ENCODE measurements at places on chromosomes 5 and 9.
A peak's percentile ranks its signal among the peaks of the same experiment; 100 is the strongest.

DNA sequence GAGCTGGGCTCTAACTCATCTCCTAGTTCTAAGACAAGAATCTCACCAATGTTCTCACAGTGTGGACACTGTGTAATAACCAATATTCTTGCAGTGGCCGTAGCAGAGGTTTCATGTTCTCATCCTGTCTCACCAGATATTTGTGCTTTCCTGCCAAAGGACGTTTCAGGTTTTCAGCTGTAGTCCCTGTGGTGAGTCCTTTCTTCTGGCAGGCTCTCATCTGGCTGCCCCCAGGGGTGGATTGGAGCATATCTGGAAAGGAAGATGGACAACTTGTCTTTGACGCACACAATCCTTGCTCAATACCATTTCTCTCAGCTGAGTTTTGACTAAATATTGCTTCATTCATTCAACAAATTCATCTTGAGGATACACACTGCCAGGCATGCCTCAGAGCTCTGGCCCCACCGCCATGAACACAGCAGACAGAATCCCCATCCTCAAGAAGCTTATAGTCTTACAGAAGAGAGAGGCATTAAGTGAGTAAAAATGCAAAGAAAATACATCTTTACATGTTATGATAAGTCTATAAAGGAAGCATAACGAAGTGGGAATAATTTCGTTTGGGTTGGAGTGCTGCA, 33.8 kb upstream of the NEURL1B start:
- no peak for DNase-seq

DNA sequence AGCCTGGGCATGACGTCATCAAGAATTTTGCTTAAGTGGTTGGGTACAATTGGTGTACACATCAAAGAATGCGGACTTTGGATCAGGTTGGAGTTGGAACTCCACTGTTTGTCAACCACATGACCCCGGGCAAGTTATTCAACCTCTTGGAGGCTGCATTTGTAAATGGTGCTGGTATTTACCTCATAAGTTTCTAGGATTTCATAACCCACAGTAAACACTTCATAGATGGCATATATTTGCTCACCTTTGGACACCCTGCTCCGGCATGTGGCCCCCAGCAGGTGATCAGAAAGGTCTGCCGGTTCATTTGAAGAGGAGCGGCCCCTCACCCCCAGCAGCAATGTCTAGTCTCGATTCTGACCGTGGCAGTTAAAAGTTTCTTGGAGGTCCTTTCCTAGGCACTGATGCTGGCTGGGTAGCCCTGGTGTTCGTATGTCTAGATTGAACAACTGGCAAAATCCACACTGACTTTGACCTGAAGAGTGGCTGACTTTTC, 60.6 kb downstream of the IL6ST start:
- no peak for DNase-seq

GRCh38 chr9:93419023-93419422, 32.5 kb upstream of the FAM120A start:
- no peak for DNase-seq

DNA sequence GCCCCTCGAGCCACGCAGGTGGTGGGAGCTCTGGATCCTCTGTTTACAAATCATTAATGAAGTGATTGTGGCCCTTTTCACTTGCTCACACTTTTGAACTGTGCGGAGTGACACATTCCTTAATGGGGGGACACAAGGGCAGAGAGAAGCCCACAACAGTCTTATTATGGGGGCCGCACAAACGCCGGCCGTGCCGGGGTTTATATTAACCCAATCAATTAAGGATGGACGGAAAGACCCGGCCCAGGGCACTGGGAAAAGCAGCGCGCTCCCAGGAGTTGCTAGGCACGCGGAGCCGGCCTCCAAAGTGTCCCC, 634.8 kb downstream of the IRX1 start:
- DNase-seq, result no peak

GRCh38 chr9:110255463-110256379, 586 bp downstream of the TXN start:
- DNase-seq, result peak; percentile 36

GRCh38 chr5:106545325-106545724, 1125.4 kb downstream of the EFNA5 start:
- no peak for DNase-seq

GRCh38 chr9:22457448-22457847, 10.8 kb downstream of the DMRTA1 start:
- DNase-seq, result no peak

DNA sequence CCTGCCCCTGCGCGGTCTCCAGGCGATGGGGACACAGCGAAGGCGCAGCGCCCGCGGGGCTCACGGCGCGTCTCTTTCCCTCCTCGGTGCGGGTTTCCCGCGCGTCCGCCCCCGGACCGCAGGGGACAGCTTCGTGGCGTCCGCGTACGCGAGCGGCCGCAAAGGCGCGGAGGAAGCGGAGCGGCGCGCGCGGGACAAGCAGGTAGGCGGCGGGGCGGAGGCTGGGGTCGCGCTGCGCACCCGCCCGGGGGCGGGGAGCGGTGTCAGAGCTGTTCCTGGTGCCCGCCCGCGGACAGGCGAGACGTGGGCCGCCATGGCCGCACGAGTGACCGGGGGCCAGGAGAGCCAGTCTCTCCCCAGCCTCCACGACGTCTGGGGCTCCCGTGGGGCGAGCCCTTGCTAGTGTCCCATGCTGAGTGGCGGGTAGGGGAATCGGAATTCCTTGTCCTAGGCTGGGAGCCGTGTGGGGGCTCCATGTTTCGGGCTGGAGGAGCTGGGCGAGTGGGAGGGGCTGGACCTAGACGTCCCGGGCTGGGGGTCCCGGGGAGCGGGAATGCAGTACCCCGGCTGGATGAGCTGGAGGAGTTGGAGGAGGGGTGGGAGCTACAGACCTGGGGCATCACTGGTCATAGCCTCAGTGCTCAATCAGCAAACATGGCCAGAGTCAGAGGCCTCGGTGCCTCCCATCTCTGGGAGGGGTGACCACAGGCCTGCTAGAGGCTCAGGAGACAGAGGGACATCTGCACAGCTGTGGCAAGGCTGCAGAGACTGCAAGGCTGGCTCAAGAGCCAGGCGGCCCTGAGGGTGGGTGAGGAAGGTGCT, 968 bp downstream of the NKD2 start:
- DNase-seq, result no peak

GRCh38 chr5:108529381-108529780, 147.5 kb upstream of the FBXL17 start:
- DNase-seq, result no peak

GRCh38 chr5:104016646-104017045, 454.1 kb upstream of the NUDT12 start:
- no peak for DNase-seq

DNA sequence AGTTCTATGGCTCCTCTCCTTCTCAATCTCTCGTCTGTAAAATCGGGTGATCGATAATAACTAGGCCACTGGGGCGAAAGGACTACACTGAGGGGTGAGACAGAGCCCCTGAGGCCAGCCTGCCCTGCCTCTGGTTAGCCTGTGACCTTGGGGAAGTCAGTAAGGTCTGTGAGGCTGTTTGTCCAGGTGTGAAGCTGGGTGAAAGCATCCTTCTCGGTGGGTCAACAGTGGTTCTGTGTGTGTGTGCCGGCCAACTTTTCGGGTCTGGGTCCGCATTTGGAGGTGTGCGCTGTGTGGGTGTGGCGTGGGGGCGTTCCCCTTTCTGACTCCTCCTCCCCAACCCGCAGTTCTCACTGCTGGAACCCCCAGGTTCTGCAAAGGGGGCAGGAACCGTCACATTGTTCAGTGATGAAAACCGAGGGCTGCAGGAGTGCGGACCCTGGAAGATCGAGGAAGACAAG, 5.0 kb upstream of the RNF44 start:
- DNase-seq, result peak; percentile 57

GRCh38 chr5:64166201-64166959, 737 bp downstream of the RNF180 start:
- no peak for DNase-seq

DNA sequence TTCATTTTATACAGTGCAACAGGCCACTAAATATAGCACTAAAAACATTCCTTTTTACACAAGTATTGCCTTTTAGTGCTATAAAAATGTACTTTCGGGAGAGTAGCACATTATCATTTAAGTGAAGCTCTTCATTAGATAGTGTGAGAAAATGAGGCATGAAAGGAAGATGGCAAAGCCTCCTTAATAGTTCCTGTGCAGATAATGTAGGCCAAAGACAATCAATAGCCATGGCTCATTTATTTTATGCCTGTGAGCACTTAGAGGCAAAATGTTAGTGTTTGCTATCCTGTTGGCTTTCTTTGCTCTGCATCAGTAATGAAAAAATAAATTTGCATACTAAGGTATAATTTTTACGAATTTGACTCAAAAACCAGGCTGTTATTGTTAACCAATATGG, 929.5 kb upstream of the C9orf72 start:
- no peak for DNase-seq

DNA sequence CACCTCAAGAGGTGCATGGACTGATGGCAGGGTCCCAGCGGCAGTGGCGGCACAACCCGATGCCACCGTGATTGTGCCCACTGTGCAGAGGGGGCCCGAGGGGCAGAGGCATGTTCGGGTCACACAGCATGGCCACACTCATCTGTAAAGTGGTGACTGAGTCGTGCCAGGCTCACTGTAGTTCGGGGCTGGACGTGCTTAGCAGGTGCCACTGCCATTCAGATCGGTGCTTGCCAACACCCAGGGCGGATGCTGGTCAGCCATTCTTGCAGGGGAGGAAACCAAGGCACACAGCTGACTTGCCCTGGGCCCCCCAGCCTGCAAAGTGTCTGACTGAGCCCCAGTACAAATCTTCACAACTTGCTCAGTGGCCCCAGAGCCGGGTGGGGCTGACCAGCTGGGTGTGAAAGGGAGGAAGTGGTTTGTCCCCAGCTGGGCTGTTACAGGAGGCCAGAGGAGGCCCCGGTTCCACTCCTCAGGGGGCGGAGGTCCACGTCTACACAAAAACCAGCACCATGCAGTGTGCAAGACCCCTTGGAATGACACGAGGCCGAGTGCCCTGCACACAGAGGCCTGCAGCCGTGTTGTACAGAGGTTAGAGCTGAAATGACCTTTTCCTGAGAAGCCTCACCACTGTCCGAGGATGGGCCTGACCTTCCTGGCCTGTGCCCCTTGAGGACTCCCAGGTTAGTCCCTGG, 17.9 kb downstream of the FGD3 start:
- DNase-seq, result no peak

DNA sequence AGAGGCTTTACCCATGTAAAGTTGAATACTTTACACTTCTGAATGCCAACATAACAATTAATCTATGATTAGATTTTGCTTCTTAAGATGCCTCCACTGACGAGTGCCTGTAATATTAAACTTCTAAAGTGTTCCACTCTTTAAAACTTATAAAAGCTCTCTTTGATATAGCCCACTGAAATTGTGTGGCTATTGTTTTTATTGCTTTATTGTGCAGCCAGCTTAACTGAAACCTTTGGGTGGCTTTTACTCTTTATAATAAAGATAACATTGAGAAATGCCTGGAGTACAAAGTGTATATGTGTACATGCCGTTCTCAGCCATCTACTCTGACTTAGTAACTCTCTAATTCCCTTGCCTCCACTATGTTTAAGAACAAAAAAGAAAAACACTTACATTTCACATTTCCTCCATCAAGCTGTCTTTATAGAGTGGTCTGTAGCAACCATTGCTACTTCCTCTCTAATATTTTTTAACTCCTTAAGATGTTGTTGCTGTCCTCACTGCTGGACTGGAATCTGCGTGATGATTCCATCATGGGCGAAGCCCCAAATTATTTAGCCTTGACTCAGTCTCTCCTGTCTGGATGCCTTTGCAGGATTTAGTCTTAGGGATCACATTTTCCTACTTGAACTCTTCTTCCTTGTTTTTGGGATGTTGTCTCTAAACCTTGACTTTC, 9.1 kb downstream of the PIK3R1 start:
- no peak for DNase-seq

DNA sequence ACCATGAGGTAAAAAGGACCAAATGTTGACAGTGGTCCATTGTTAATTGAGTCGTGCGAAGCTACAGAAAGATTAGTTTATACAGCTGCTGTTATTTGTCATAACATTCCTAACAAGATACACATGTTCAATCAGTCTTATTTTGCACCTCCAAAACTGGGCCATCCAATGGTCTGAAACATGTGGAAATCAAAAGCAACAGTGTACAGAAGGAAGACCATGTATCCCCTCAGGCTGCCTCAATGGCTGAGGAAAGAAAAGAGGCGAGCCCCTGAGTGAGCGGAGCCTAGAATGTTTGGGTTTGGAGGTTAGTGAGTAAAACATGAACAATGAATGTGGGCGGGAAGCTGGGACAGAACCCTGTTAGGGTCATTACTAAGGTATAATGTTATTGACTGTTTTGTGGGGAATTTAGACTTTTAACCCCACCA, 35.6 kb downstream of the NFIB start:
- DNase-seq, result no peak

DNA sequence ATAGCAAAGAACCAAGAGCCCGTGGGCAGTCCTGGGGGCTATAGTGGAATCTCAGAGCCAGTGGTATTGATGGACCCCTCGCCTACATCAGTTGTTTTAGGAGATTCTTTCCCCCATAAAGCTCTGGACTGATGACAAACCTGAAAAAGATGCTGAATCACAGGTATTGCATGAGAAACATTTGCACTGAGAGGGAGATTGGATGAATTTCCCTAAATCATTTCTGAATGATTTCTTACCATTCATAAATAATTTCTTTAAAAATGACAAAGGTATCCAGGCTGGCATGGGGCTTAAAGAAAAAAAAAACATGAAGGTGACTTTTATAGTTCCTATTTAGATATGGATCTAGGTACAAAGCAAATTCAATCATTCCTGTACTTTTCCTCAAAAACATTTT, 54.0 kb upstream of the SLIT3 start:
- DNase-seq, result no peak

GRCh38 chr5:14208071-14209021, 65.2 kb downstream of the TRIO start:
- DNase-seq, result no peak

DNA sequence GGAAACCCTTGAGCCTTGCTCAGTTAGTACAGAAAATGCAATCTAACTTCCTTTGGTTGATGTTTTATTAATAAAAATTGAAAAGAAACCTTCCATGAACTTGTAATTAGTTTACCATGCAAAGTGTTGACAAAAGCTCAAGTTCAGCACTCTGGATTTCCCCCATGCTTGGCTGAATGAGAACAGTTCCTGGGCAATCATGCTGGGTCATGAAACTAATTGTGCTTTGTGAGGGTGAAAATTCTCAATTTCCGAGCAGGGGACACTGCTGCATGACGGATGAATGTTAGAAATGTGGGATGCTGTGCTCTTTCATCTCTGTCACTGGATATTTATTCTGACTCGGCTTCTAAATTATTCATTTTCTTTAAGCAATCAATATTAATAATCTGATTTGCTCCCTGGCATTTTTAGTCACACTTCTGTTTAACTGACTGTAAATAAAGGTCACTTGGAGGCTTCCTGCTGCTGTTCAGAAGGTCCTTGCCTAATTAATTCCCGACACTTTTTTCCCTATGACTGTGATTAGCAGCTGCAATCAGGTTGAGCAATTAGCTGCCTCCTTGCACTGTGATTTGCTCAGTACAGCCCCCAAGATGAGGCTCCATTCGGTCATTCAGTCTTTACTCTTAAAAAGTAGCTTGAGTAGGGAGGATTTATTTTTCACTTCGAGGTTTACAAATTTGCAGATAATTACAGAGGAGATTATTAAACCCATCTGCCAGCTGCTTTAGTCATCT, 678.1 kb upstream of the ZNF608 start:
- no peak for DNase-seq
